Left ventricle myocardium superior (tissue), 1 donor: ENCODE measurements at places on chromosomes 4 and X. TPM values are rescaled to one million over a fixed set of nuclear protein-coding genes. Genes with fewer than 3 reads are reported as not detected.

DNA sequence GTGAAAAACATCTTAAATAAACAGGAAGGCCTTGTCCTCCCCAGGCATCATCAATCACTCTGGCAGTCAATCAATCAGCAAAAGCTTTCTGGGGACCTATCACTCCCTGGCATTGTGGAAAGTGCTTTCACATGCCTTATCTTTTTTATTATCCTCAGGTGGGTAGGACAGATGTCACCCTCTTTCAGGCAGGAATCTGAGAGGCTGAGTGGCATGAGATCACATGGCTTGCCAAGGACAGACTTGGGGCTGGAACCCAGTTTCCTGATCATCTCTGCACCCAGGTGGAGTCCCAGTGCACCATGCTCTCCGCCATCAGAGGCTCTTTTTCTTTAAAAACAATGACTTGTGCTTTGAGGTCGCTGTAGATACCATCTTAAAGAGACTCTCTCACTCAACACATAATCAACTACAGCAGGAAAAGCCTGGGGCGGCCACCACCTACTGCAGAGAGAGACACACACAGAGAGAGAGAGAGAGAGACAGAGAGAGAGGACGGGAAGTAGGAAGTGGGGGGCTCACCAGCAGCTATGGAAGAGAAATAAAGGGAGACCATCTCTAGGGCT is 282.7 kb downstream of the PTTG2 start:
- DNase-seq: no peak

TLR2 gene
- total RNA-seq: 4.0 TPM

GAGE12H gene
- not detected for total RNA-seq

DNA sequence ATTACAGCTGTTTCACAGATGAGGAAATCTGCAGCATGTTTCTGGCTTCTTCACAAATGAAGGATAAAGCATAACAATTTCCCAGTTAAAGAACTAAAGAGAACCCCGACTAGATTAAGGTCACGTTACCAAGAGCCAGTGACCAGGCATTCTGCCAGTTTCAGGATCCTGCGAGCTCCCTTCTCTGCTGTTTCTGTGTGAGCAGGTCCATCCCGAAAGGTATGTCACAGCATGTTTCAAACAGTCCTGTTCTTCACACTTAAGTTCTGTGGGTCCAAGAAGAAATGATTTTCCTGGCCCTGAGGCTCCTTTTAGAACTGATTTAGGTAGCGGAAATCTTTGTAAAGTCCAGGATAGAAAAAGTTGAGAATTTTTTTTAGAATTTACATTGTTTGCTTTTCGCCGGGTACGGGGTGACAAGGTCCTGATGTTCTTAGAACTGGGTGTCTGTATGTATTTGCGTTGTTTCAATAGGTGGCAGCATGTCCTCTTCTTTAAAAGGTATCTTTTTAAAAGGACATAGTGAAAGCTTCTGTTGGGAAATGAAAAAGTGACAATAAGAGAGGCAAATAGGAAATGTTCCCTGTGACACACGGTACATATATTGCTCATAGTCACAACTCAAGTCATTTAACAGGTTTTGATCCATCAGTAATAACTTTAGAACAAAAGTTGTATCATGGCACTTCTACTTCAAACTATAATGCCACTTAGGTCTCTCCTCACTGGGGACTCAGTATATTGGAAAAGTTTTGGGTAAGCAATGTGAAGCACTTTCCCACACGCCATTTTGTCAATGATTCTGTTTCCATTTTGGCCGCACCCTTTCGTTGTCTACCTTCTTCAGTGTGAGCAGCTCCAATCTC is 18.4 kb downstream of the IL21 start:
- DNase-seq: no peak

DNA sequence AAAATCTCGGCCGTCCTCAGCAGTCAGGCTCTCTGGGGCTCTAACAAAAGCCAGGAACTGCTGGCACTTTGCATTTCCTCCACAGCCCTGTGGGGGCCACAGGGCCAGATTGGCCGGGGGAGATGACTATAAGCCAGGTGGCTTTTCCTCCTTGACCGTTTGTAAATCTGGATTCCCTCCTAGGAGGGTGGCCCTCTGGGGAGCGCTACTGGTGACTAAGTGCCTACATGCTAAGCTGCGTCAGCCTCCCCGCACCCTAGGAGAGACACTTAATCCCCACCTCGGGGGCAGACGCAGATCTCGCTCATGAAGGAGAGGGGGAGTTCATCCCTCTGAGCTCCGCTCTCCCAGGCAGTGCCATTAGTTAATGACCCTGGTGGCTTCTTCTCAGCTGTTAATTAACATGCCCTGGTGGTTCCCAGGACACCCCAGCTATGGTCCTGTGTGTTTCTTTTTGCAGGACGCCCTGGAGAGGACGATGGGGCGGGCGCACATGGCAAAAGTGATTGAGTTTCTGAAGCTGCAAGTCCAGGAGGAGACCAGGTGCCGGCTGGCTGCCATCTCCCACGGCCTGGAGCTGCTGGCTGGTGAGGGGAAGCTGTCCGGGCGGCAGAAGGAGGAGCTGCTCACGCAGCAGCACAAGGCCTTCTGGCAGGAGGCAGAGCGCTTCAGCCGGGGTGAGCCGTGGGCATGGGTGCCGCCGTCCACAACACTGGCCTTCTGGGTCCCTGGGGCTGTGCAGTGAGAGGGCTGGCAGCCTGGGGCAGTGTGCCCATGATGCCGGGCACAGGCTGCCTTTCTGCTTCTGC is 41.6 kb downstream of the EVC start:
- no peak for DNase-seq
